Stimulated activated CD8-positive, alpha-beta memory T cell treated with anti-CD3 and anti-CD28 coated beads, Interleukin-7, amount 100 ng/mL, for 1 hour (primary cell): ENCODE measurements at places on chromosomes 1 and 21.

- DNase-seq, result no peak
These were observed 21.8 kb downstream of the AJAP1 start for GRCh38 chr1:4676253-4676652.

DNA sequence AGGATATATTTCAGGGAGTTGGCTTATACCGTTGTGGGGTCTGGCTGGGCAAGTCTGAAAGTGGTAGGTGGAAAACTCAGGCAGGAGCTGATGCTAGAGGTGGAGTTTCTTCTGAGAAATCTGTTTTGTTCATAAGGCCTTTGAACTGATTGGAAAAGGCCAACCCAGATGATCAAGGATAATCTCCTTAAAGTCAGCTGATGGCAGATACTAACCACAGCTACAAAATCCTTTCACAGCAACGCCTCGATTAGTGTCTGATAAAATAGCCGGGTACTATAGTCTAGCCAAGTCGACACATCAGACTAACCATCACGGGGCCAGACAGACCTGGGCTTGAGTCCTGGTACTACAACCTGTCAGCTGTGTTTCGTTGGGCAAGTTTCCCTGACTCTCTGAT, 21.4 kb downstream of the OPRD1 start:
- no peak for DNase-seq

- no peak for DNase-seq
These were observed 16.3 kb upstream of the PIGC start for GRCh38 chr1:172460177-172460576.

- no peak for DNase-seq
These were observed 86.2 kb upstream of the HP1BP3 start for GRCh38 chr1:20873311-20873710.

DNA sequence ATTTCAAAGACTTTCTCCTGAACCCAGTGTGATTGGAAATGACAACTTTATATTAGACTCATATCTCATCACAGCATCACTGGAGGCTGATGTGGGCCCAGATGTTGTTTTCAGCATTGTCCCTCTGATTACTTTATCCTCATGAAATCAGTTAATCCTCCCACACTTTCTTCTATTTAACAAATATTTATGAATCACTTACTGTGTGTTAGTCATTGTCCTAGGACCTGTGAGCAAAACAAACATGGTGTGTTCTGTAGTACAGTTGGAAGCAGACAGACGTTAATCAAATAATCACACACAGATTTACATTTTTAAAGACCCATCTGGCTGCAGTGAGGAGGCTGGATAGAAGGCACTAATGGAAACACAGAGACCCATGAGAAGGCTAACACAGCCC, 383.7 kb downstream of the PRDM2 start:
- no peak for DNase-seq

DNA sequence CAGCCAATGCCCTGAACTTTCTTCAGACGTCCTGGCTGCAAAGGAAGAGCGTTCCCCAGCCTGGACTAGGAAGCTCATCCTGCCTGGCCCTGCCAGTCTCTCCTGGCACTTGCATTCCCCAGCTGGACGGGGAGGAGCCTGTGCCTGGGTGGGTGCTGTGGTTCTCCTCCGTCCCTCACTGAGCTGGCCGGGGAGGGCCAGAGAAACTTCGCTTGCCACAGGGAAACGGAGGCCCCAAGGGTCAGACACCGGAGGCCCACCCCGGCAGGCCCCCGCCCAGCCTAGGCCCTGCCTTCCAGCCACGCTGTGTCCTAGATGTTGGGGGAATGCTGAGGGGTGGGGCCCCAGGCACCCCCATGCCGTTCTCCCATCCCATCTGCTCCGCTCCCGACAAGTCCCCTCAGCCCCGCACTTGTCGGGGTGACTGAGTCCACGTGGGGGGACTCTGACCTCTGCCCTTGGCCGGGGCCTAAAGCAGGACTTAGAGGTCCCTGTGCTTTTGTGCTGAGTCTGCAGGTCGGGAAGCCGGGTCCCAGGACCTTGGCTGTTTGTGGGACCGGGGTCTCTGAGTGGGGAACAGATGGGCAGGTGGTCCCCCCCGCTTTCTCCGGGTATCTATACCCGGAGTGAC, 4.8 kb downstream of the FTCD start:
- no peak for DNase-seq

GRCh38 chr1:53187401-53187800, 9.2 kb upstream of the CPT2 start:
- DNase-seq, result no peak

DNA sequence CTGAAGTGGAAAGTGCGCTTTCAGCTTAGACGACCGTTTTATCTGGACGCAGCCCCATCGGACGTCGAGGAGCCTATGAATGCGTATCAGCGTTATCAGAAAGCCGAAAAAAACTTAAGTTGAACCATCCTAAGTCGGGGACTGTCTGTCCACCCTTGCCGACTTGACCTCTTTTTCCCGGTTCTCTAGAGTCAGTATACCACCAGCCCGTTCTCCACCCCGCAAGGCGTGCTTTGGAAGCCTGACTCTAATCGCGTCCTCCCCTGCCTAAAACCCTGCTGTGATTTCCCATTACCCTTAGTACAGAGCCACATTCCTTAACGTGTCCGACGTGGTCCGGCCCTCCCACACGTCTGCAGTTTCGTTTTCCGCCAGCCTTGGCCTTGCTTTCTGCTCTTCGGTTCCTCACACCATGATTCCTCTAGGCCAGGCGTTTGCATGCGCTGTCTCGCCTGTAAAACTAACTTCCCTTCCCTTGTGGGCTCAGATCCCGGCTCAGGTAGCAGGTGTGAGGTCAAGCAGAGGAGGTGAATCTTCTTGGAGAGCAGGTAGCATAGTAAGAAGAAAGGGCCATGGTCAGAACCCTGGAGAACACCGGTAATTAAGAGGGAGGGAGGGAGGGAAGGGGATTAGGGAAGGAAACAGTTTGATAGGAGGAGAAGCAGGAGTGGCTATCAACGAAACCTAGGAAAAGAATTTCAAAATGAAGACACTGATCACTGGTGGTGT, 865 bp downstream of the ADPRS start:
- no peak for DNase-seq

- peak; percentile 54 for DNase-seq
These were observed at the start of gene LMNA for GRCh38 chr1:156114101-156114918. Gene LMNA, plus strand, starts transcription at chr1:156114711. Its CDS starts 208 bp downstream, at chr1:156114919.

GRCh38 chr21:42187976-42188653, 30.8 kb upstream of the ABCG1 start:
- peak; percentile 55 for DNase-seq

DNA sequence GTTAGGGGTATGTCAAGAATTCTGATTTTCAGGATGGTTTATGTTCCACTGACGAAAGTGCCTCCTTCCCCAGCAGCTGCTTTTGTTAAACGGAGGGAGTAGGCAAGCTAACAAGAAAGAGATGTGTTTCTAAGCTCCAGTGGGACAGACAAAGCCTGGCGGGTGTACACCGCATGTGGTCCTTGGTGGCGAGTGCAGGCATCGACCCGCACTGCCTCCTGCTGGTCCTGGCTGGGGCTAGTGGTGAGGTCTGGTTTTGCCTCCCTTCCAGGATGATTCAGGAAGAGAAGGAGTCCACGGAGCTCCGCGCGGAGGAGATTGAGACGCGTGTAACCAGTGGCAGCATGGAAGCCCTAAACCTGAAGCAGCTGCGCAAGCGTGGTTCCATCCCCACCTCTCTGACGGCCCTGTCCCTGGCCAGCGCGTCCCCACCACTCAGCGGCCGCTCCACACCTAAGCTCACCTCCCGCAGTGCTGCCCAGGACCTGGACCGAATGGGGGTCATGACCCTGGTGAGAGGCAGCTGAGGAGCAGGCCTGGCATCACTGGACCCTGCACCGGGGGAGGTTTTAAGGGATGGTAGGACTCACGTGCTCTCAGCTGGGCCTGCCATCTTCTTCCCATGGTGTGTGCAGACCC, 29.0 kb downstream of the PPFIA4 start:
- no peak for DNase-seq

DNA sequence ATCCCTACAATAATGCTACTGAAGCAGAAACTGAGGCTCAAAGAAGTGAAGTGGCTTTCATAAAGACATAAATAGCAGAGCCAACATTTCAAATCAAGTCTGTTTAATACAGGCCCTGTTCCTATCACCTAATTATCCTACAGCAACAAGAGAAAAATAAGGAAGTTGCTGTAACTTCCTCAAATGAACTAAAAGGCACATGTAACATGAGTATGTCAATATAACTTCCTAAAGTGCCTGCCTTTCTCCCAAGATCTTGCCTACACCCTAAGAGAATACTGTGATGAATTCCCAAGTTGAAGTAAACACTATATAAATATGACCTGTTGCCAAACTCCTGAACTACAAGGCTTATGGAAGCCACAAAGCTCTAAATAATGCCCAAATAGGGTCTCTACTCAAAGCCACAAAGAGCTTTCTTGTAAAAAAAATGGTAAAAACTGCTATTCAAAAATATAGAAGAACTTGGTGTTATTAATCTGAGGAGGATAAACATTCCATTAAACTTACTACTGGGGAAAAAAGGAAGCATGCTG, 8.6 kb downstream of the BEND5 start:
- DNase-seq, result no peak

- DNase-seq, result peak; percentile 43
These were observed 47.0 kb downstream of the AHDC1 start for GRCh38 chr1:27556781-27557595.

GRCh38 chr1:88892357-88892877, 1.1 kb upstream of the GTF2B start:
- no peak for DNase-seq

DNA sequence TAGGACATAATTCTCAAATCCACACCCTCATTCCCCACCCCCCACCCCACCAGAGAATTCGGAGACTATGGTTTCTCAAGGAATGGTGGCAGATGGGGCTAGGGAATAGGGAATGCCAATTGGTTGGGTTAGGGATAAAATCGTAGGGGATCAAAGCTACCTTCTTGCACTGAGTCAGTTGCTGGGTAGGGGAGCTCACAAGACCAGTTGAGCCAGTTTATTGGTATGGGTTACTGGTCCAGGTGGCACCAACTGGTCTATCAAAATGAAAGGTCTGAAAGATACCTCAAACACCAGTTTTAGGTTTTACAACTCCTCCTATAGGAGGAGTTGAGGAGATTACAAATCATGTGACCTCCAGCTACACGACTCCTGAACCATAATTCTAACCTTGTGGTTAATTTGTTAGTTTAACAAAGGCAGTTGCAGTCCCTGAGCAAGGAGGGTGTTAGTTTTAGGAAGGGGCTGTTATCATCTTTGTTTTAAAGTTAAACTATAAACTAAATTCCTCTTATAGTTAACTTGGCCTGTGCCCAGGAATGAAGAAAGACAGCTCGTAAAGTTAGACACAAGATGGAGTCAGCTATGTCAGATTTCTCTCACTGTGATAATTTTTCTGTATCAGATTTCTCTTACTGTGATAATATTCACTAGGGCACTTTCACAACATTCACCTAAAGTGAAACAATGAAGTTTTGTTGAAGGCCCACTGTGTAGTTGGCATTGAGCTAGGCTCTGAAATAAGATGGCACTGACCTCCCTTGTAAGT, 2.5 kb downstream of the SHISAL2A start:
- no peak for DNase-seq

DNA sequence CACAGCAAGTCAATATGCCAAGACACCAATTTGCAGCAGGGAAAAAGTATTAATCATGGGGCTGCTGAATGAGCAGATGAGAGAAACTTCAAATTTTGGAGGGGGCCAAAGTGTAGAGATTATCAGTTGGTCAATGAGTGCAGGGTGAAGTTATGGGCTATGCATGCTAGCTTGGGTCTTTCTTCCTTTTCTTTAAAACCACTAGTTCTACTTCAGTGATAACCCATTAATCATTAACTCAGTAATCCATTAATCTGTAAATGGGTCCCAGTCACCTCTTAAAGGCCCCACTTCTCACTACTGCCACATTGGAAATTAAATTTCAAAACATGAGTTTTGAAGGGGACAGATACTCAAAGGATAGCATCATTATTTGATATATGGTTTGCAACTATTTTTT, 688.6 kb upstream of the ADGRL4 start:
- DNase-seq, result no peak

- no peak for DNase-seq
These were observed 59.2 kb downstream of the CLSTN1 start for GRCh38 chr1:9764550-9764949.

GRCh38 chr1:180170546-180171151, 16.0 kb downstream of the QSOX1 start:
- no peak for DNase-seq

DNA sequence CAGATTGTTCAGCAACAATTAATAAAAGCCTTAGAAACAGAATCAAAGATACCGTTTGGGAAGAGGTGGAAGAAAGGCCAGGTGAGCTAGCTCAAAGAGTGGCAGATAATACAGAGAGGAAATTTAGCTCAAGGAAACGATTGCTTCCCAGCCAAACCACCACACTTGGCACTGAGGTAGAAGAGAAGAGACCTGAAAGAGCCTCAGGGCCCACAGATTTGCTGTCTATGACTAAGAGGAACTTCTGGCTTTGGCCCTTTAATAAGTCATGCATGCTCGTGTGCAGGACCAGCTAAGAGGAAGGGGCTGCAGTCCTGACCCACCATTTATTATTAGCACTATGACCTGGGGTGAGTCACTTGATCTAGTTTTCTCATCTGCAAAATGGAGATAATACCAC, 72.8 kb upstream of the BCL10 start:
- DNase-seq, result no peak

DNA sequence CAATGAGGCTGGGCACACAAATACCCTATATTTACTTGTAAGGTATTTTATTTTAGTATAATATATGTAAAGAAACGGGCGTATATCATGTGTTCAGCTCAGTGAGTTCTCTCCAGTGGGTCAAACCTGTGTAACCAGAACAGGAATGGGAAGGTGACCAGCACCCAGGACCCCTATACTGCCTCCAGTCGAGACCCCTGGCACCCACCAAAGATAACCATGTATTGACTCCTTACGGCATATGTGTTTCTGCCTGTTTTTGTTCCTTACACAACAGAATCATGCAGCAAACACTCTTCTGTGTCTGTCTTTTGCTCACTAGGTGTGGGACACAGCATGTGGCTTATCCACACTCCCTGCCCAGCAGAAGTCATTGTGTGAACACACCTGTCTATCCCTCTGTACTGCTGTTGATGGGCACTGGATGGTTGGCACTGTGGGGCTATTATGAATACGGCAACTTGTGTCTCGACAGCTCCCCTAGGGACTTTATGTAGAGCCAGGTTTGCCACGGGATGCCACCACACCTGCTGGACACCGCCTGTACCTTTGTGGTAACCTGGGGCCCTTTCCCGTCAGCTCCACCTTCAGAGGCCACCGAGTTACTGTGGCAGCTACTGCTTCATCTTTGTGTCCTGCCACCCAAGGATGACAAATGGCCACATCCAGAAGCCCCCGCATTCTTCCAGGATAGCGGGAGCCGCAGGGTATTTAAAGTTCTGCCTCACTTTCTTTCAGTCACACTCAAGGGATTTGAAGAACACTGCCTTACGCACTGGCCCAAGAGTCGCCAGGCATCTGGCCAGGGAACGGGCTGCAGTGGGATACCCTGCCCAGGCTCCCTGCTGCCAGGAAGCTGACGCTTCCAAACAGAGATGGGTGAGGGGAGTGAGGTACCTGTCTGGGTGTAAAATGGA, 23.5 kb upstream of the C2CD2 start:
- no peak for DNase-seq

- no peak for DNase-seq
These were observed 313.9 kb downstream of the BARHL2 start for GRCh38 chr1:90402893-90403849.
